ENCODE measurements at places on chromosomes 3 and 15.

- no peak for DNase-seq
Observed at GRCh38 chr3:39721076-39721475, 88.3 kb upstream of the MYRIP start.

DNA sequence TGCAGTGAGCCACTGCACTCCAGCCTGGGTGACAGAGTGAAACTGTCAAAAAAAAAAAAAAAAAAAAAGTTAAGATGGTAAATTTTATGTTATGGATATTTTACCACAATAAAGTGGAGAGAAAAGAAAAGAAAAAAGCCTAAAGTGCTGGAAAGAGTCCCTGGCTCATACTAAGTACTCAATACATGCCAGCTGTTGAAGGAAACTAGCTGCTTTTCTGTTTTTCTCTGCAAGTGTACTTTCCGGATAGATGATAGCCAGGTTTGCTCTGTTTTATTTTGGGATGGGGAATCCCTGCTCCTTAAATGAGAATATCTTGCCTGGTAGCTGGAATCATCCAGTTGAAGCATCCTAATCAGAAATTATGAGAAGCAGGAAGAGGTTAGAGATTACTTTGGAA, 10.9 kb downstream of the EID1 start:
- DNase-seq: no peak

GRCh38 chr3:171936191-171936841, 93.2 kb downstream of the TMEM212 start:
- DNase-seq: no peak

DNA sequence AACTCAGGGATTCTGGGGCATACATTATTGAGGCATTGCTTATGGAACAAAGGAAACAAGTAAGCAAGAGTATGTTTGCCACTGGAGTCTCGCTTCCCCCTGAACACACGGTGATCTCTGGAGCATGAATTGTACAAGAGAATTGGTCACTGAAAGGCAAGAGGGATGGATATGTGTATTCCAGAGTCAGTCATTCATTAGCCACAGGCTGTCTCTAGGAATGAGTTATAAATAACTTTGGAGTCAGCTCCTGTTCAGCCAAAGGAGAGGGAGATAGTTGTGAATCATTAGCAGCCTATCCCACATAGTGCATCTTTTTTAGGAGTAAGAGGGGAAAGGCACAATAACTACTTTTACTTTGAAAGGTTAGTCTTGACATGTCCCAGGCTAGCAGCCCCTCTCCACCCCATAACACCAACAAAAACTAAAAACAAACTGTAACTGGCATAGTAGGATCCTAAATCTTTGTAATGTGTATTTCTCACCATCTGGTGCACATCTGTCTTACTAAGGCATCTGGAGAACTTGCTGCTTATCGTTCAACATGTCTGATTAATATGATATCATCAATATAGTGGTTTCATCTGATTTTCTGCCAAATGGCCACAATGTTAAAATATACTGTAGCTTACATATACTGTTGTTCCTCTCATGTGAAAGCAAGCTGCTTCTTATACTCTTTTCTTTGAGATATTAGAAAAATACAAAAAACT, 462.2 kb downstream of the GRM7 start:
- DNase-seq: peak; percentile 11

DNA sequence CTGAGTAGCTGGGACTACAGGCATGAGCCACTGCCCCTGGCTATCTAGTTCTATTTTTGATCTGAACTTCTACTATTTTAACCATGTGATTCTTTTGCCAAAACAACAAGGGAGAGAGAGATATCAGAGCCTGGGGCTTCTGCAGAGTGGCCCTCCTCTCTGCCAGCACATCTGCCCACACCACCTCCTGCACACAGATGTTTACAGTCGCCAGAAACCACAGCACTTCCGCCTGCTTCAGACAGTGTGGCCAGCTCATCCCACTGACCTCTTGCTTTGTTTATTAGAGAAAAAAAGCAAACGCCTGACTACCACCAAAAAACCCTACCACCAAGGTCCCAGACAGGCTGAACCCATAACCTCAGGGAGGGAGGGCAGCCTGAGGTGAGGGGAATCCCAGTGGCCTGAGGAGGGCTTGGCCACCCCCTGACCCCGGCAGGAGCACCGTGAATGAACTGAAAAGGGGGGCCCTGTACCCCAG, 85.9 kb upstream of the ABHD2 start:
- no peak for DNase-seq

GRCh38 chr3:50525987-50526386, 22.6 kb upstream of the CACNA2D2 start:
- peak; percentile 75 for DNase-seq

DNA sequence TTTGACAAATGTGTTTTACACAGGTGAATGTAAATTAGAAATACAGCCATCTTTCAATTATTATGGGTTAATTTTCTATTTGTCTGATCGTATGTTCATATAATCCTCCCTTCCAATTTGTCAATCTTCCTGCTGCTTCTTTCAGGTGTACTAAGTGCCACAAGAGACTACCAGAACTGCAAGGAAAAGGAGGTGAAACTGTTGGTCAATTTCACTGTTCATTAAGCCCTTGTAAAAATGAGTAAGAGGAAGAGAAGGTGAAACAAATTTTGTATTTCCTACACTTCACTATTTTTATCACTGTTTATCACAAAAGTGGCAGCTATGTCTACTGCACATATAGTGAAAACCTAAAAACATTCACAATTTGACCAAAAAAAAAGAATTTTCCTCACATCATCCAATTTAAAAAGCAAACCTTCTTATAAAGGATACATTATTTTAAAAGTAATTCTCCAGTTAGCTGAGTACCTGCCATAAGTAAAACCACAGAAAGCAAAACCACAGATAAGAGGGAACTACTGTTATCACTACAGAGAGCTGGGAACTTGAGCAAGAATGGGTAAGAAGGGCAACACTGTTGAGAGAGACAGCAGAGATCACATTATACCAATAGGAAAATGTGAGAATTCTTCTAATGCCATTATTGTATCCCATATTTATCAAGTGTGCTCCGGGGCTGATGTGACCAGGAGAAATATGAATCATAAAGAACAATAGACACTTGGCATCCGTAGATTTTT, 163.0 kb downstream of the TBC1D5 start:
- DNase-seq: no peak

- no peak for DNase-seq
Observed at GRCh38 chr15:25385986-25386385, 52.8 kb downstream of the UBE3A start.

- no peak for DNase-seq
Observed at GRCh38 chr15:41849861-41850260, 11.2 kb downstream of the PLA2G4B start.

DNA sequence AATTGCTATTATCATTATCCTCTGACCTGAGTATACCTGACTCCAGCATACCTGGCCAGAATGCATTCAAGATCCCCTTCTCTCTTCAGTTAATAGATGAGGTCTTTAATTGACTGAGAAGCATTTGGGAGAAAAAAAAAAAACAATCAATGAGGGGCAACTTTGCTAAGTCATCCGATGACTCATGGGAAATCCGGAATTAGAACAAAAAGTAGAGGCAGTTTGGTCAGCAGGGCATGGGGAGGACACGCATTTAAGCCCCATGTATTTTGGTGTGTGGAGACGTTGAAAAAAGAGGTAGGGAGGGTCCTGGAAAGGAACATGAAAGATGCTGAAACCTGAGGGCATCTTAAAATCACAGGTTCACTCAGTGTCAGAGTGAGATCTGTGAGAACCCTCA, 256.2 kb downstream of the RORA start:
- DNase-seq: peak; percentile 6

DNA sequence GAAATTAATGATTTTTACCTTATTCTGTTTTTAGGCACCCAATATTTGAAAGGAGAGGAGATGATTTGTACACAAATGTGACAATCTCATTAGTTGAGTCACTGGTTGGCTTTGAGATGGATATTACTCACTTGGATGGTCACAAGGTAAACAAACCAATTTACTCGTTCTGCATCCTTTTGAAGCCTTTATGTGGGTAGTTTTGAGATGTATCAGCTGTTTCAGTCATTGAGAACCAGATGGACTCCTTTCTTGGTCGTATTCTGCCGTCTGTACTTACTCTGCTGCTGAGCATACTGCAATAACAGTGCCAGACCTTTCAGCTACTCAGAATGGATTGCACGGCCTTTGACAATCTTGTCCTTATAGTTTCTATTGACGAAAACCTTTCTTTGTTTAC, 13.3 kb downstream of the DNAJB11 start:
- no peak for DNase-seq

DNA sequence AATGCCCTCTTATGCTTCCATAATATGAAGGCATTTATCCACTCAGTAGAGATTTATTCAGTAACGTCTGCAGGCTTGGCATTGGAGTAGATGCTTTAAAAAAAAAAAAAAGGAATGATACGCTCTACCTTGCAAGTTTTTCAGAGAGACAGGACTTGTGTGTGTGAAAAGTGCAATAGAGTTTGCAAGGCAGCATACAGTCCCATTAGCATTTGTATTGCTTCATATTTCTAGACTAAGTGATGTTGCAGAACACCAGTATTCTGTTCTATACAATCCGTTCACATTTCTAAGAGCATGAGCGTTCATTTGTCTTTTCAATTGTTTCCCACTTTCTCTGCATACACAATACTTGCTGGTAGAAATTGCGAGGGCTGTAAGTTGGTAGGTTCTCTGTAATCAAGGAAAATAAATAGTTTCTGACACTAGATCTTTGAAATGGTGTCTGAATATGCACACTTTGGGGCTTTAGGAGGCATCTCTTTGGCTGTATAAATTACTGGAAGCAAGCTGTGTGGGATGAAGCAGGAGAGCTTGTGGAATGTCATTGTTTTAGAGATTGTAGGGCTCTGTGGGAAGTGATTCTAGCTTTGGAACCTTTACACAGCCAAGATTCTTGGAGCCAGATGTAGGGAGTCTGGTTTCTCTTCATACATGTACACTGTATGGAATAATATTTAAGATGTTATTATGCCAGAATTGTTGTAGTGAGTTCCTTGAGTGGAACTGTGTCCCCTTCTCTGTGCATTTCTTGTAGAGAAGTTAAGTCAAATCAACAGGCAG, 262.7 kb downstream of the FEZF2 start:
- DNase-seq: no peak

DNA sequence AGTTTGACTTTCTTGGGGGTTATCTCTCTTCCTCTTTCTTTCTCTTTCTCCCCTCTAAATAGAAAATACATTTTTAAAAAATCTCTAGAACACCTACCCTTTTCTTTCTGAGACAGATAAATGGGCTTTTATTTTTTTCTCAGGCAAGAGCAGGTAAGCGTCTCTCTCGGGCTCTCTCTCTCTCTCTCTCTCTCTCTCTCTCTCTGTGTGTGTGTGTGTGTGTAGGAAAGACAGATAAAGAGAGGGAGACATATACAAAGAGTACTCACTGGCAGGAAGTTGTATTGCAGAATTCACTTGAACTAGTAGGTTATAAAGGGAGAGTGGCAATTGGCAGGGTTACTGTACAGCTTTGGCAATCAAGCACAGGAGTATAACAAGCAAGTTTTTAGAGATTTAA, 118.1 kb upstream of the LSAMP start:
- no peak for DNase-seq

DNA sequence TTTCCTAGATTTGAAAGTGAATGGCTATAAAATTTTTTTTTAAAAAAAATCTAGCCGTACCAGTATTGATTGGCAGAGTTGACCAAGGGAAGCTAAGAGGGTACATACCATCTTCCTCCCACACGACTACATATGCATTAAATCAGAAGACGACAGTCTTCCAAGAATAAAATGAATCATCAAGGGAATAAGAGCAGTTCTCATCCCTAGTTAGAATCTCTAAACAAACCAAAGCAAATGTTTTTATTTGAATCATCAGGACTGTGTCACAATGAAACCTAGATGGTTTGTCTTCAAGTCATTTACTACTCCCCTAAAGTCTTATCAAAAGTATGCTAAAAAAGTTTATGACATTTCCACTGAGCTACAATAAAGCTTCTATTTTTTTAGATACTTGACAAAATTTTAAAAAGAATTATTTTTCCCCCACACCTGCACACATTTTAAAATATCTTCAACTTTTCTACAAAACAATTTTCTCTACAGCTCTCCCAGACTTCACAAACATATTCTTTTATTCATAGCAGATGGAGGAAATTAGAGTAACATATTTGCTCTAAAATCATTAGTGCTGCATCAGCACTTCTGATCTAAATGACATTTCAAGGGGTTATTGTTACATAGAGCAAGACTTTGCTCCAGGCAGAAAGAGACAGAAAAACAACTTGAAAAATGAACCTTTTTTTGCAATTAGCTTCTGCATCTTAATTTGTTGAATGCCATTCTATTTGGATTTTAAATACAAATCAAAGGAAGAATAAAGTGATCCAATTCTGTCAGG, 547.1 kb downstream of the FHIT start:
- no peak for DNase-seq

DNA sequence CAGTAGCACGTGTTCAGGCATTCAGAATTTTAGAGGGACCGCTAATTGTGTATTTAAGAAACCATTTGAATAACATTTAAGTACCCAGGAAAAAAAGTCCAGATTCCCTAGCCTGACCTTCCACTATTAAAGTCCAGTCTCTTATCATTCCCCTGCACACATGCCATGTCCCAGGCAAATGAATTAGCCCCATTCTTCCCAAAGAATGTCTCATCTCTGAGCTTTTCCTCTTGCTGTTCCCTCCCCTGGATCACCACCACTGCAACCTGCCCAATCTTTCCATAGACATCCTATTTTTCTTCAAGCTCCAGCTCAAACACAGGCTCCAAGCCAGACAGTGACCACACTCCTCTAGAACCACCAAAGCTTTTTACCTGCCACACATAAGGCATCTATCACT, 25.9 kb downstream of the PLD1 start:
- DNase-seq: no peak

- no peak for DNase-seq
Observed at GRCh38 chr3:45426161-45426560, 37.8 kb downstream of the LARS2 start.

- DNase-seq: no peak
Observed at GRCh38 chr3:54736459-54736858, 191.4 kb downstream of the LRTM1 start.

GRCh38 chr3:29695643-29696198, 414.9 kb downstream of the RBMS3 start:
- DNase-seq: no peak

DNA sequence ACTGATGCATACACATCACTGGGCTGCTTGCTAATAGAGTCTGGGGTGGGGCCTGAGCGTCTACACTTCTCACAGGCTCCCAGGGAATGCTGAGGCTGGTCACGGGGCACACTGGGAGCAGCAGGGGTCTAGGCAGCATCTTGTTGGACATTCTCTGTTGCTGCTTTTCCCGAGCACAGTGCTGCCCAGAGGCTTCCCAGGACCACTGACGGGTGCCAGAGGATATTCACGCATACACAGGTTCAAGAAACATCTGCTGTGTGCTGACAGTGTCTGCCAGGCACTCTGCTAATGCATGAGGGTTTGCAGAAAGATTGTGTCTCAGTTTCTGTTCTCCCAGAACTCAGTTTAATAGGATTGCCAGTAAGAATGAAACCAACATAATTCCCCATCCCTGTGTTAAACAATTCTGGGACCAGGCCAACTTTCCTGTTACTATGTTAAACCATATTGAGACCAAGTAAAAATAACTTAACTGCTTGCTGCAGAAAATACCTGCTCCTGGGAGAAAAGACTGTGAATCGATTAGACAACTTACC, 23.9 kb upstream of the BCL2L10 start:
- no peak for DNase-seq

- no peak for DNase-seq
Observed at GRCh38 chr3:143443851-143444331, 324.3 kb downstream of the CHST2 start.

- DNase-seq: no peak
Observed at GRCh38 chr3:138186803-138187295, 252 bp upstream of the ARMC8 start.
